ENCODE measurements at places on chromosomes 4 and X.
A peak's percentile ranks its signal among the peaks of the same experiment; 100 is the strongest.

DNA sequence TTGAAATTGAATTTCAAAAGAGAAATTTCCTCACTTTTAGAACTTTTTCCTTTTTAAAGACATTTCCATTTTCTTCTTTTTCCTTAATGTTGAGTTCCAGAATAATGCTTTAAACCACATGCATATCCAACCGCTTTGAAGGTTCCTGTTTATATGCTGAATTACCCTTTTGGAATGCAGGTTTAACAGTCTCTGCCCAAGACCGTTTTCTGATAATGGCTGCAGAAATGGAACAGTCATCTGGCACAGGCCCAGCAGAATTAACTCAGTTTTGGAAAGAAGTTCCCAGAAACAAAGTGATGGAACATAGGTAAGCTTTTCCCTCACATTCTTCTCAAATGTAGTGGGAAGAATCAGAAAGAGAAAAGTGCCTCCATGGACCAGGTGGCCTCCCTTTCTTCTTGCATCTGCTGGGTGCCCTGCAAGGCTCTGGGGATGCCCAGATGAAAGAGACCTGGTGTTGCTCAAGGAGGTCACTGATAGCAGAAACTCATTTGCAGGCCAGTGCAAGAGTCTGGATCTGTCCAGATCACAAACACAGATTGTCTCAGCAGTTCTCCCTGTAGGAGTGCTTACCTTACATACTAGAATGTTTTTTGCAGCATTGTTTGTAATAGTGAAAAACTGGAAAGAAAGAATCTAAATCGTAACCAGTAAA, 42.9 kb downstream of the MOSPD2 start:
- DNase-seq: no peak

DNA sequence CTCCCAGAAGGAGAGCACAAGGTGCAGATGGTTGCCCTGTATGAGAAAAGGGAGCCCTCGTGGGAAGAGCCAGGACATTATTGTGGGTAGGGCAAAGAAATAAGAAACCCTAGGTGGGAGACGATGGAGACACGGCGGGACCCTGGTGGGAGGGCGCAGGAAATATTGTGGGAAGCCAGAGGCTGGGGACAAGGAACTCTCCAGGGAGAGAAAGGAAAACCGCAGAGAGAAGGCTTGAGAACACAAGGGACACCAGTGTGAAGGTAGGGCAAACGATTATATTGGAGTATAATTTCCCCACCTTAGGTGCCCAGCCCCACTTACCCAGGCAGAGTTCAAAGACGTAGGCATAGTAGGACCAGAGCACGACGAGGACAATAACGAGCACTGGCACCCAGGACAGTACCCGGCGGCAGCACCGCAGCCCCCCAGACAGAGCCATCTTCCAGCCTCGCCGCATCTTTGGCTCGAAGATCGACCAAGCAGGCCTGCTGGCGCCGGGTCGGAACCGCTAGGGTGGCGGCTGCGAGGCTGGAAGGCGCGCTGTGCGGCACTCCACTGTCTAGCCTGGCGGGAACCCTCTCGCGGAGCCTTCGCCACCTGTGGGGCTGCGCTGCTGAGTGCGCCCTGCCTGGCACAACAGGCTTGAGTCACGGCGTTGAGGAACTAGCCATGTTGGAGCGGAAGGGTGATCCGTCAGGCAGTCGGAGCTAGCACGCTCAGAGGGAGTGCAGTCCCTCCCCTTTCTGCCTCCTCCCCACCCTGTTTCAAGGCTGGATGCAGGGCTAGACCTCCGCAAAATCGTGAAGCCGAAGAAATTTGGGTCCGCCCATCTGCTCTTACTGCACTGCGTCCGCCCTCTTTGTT, at the start of gene ZDHHC15:
TSS of gene ZDHHC15 (minus strand) at position 473 of the 867 bp plus-strand sequence. CDS start at position 460, 13 bp downstream.
- DNase-seq: peak; percentile 46

DNA sequence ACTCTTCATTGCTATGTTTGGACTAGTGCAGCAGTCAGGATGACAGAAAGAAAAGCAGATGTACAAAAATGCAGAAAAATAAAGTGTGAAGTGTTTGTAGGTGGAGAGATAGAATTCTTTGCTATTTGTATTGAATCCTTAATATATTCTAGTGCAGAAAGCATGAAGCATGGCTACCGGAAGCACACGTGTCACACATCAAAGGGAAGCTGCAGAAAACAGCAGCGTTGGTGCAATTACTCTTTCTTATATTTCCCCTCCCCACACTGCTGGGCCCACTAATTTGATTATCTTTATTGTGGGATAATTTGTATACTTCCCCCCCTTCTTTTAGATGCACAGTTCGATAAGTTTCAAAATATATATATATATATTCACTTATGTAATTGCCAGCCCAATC, 35.9 kb upstream of the TAPT1 start:
- no peak for DNase-seq

DNA sequence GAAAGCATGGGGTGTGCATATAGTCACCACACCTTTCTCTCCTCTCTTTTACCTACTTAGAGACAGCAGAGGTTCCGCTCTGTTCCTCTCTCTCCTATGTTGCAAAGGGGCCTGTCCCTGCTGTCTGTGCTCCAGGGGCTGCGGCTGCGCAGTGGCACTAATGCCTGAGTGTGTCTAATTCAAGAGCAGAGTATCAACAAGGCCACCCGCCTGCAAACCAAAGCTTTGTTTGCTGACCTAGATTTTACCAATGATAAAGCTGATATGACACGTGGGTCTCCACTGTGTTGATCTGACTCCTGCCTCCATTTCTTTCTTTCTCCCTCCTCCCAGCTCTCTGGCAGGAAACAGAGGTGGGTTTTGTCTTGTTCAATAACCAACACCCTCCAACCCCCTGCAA, 74.9 kb downstream of the NSG1 start:
- DNase-seq: no peak

DNA sequence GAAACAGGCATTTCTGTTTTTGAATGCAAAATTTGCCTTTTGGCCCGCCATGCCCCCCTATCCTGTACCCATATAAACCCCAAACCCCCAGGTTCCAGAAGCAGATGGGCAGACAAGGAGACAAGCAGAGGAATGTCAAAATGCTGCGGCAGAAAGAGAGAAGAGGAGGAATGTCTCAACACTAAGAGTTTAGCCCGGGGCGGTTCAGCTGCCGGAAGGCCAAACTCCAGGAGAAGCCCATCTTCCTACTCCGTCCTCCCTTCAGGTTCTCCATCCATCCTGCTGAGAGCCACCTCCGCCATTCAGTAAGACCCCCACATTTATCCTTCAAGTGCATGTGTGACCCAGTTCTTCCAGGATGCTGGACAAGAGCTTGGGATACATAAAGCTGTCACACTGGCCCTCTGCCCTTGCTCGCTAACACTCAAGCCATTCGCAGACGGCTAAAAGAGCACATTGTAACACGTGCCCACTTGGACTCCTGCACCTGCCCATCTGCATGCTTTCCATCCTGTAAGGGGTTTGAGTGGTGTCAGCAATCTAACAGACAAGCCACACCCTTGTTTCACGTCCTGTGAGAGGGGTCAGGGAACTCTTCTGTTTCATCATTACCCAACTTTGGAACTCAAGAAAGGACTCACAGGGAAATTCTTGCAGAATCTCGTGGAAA, 31.3 kb downstream of the TLR10 start:
- no peak for DNase-seq

DNA sequence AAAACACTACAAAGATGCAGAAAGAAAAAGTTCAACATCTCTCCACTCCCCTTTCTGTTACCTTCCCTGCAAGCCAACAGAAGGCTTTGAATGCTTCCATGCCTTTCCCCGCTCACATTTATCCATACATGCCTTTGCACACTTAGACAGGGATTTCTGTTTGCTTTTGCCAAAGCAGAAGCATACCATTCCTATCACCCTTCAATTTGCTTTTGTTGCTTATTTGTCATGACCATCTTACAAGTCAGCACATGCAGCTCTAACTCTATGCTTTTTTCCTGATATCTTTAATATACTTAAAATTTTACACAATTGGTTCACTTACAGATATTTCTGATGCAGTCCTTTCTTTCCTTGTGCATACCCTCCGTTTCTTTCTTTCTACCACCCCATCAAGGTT, 169.6 kb downstream of the CORIN start:
- DNase-seq: no peak

GRCh38 chr4:150972592-150972991, 42.5 kb downstream of the LRBA start:
- DNase-seq: no peak

GRCh38 chrX:48667509-48667908, 16.1 kb upstream of the WAS start:
- DNase-seq: no peak

GRCh38 chr4:78666830-78667258, 109.3 kb upstream of the BMP2K start:
- peak; percentile 45 for DNase-seq

All from hematopoietic multipotent progenitor cell treated with erythropoietin and hydrocortisone succinate and interleukin-3 and kit ligand, for 6 days (in vitro differentiated cells).